ENCODE measurements at places on chromosomes 5 and 9.

DNA sequence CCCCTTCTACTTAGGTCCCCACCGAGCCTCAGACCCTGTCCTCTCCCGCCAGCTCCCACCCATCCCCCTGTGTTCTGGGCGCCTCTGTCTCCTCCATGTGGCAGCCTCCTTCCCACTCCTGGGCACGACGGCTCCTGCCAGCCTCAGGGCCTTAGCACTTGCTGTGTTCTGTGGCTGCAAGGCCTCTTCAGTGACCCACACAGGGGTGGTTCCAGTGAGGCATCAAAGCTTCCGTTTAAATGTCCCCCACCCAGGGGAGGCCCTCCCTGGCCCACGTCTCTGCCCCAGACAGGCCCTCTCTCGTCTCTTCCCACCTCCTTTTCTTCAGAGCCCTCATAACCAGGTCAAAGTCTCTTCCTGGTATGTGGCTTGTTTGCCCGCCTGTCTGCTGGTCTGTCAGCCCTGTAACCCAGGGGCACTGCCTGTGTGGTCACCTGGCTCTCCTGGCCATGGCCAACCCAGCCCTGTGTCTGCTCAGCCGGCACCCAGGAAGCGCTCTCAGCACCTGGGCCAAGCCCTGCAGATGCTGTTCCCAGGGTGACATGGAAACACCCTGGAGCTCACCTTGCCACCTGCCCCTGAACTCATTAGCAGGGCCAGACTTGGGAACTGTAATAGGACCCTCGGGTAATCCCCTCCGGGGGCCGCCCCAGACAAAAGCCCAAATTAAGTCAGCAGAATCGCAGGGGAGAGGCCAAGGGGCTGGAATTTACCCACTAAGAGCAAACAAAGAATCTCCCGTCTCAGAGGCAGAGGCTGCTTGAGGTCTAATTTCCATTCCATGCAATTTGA lies 33.7 kb downstream of the LHX3 start:
- no peak for DNase-seq

GRCh38 chr9:95937131-95937530 lies 61.6 kb downstream of the ERCC6L2 start:
- no peak for DNase-seq

DNA sequence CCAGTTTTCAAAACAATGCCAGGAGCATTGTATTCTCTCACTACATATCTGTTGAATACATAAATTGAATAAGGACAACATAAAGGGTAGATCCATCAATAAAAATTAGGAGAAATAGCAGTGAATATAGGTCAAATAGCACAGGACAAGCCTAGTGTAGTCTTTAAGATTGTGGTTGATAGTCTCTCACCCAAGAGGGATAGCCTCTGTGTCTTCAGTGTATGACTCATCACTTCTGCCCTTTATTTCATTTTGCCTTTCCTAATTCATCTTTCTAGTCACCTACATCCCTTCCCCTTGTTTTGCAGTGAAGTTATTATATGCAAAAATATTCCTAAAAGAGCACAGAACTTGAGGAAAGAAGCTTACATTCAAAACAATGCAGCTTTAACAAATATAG lies 335.0 kb upstream of the TUSC1 start:
- peak; percentile 6 for DNase-seq

GRCh38 chr9:110330484-110331105 lies 7.1 kb downstream of the TXNDC8 start:
- peak; percentile 85 for DNase-seq

DNA sequence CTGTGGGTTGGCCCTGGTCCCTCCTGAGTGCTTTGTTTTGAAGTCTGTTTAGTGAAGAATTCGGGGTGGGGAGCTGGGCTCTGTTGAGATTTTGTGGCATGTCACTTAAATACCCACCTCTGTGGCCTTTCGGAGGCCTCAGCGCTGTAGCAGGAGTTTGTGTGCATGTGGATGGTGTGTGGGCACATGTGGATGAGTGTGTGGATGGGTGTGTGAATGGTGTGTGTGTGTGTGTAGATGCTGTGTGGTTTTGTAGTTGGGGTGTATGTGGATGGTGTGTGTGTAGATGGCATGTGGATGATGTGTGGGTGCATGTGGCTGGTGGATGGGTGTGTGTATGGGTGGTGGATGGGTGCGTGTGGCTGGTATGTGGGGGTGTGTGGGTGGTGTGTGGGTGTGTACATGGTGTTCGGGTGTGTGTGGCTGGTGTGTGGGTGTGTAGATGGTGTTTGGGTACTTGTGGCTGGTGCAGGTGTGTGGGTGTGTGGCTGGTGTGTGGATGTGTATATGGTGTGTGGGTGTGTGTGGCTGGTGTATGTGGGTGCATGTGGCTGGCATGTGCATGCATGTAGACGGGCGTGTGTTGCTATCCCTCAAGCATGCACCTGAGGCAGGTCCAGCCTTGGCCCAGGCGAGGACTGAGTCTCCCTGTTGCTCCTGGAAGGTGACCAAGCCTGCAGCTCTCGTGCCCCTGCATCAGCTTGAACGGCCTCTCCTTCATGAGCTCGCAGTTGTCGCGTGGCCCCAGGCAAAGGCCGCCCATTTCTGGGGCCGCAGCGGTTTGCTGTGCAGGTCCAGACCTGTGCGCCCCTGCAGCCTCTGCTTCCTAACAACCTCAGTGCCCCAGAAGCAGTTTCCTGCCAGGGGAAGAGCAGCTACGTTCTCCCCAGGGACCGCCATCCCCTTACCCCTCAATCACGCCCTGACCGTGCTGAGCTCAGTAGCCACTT lies 54.0 kb upstream of the FCN2 start:
- DNase-seq: no peak

GRCh38 chr5:179316111-179316551 lies 29.1 kb downstream of the ADAMTS2 start:
- no peak for DNase-seq

GRCh38 chr5:72013766-72014624 lies 93.3 kb upstream of the MAP1B start:
- peak; percentile 57 for DNase-seq

- no peak for DNase-seq
Measured at GRCh38 chr5:79653843-79654242, 35.8 kb upstream of the CMYA5 start.

DNA sequence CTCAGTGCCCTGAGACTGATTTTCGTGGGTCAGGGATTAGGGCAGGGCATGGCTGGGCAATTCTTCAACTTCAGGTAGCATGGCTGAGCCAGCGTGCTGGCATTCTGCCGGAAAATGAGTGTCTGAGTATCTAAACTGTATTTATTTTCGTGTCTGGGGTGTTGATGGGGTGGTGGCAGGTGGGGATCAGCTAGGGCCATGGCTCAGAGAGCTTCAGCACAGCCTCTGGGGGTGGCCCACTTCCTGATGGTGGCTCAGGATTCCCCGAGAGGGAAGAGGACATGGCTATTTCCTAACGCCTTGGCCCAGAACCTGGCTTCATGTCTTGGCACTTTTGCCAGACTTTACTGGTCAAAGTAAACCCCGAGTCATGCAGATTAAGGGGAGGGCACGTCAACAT lies 260.5 kb downstream of the GADD45G start:
- no peak for DNase-seq

DNA sequence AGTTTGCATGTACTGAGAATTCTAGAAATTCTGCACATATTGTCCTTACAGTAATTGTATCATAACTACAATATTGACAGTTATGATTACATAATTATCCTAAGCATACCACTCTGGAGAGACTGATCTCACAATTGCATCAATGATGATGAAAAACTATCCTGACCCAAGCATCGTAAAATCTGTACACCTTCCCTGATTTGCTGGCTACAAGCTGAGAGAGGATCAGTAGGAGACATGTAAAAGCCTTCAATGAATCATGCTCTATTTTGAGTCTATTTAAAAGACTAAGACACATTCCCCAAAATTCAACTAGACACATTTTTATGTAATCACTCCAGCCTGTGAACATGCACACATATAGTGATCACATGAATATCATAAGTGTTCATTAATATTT lies 1833.8 kb downstream of the EFNA5 start:
- no peak for DNase-seq

DNA sequence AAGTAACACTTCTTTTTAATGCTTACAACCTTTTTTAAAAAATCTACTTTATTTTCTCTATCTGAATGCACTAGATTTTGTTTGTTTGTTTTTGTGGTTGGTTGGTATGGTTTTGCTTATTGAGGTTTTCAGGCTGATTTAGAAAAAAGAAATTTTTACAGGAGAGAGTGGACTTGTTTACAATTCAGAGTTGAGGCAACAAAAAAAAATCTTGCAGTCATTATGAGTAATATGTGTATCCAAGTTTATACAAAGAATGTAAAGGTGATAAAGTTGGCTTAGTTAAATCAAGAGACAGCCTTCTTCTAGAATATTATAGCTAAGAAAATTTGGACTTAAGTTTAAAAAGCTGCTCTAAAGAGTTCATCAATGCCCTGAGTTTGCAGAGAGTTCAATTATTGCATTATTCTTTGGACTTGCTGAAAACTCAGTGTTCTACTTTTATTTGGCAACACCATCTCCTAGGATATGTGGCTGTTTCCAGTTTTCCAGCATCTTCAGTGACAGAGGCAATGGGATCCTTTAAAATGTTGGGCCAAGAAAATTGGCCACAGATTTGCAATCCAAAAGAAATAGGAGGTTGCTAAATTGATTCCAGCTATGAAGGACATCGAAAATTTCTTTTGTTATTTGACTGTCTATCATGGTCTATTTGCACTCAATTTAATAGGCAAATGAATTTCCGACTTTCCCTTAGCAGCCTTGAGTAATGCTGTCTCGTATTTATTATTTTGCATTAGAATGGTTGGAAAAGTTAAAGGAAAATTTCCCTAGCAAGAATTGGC lies 10.7 kb downstream of the STK32A start:
- DNase-seq: no peak

- no peak for DNase-seq
Measured at GRCh38 chr5:66519626-66520025, 76.6 kb upstream of the MAST4 start.

GRCh38 chr5:102794047-102794446 lies 38.9 kb downstream of the PAM start:
- DNase-seq: no peak

DNA sequence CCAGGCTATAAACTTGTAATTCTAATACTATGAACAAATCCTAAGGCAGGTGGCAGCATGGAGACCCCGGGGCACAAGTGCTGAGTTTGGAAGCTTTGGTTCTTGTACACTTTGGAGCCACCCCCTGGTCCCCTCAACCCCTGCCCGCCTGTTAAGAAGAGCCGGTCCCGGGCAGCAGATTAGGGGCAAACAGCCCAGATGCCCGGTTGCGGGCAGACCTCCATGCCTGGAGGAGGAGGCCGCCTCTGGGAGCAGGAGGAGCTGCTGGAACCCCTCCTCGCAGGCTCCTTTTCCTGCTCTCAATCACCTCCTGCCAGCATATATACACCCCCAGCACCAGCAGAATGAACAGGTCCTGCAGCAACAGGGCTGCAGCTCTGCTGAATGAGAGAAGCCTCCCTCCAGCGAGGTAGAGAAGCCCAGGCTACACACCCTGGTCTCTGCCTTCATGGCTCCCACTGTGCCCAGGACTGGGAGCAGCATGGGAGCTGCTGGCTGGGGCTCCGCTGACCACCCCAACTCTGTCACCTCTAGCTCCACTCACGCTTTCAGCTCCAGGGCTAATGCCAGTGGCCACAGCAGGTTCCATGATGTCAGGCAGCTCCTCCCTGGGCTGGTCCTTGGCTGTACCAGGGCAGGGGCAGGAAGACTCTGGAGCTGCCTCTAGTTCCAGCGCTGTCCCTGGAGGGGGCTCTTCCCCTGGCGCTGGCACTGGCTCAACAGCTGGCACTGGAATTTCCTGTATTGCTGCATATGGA lies 1713.5 kb upstream of the ACO1 start:
- no peak for DNase-seq

- no peak for DNase-seq
Measured at GRCh38 chr9:36803961-36804360, 230.1 kb downstream of the PAX5 start.

- peak; percentile 53 for DNase-seq
Measured at GRCh38 chr5:7856855-7857254, 5.9 kb upstream of the CFAP90 start.

DNA sequence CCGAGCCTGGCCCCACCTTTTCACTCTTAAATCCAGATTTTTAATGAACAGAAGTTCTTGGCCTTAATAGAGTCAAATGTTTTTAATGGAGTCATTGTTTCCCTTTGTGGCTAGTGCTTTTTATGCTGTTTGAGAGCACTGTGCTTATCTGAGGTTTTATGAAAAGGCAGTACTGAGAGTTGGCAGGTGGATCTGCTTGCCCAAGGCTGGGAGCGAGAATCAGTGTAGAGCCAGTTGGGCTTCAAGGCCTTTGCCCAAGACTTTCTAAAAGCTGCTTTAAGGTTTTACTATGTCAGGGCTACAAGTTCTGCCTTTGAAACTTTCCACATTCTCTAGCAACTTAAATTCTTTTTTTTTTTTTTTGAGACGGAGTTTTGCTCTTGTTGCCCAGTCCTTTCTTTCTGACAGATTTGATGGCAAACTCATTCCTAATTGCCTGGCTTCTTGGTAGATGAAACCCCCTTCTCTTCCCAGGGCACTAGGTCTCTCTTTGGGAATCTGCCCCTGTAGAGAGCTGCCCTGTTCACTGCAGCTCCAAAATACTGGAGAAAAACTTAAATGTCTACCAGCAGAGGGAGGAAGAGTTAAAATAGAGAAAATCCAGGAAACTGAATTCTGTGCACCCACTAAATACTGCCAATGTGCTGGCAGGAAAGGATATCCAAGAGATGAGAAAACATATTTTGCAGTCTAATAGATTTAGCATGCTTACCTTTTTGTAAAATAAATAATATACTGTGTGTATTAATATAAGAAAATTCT lies 36.9 kb upstream of the CDK20 start:
- peak; percentile 20 for DNase-seq

- no peak for DNase-seq
Measured at GRCh38 chr9:124334568-124335319, 77.0 kb downstream of the NEK6 start.

DNA sequence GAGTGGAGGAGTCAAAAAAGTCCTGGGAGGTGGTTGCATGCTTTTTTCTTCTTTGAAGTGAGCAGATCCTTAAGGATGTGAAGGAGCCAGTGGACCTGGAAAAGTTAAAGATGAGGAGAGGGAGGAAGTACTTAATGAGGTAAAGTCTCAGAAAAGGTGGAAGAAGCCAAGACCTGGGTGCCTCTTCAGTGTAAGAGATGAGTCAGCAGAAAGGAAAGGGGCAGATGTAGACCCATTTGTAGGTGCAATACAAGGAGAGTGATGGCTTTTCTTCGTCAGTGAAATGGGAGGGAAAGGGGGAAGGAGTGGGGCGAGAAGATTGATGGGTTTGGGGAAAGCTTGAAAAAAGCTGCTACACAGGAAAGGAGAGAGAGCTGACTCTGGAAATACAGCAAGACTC lies 82.9 kb downstream of the ANGPTL2 start:
- DNase-seq: no peak

- no peak for DNase-seq
Measured at GRCh38 chr9:83219924-83220438, 157.0 kb upstream of the RASEF start.

GRCh38 chr9:100879884-100880283 lies 148.6 kb upstream of the PLPPR1 start:
- no peak for DNase-seq

GRCh38 chr5:136526791-136527190 lies 161.4 kb upstream of the TRPC7 start:
- DNase-seq: no peak

DNA sequence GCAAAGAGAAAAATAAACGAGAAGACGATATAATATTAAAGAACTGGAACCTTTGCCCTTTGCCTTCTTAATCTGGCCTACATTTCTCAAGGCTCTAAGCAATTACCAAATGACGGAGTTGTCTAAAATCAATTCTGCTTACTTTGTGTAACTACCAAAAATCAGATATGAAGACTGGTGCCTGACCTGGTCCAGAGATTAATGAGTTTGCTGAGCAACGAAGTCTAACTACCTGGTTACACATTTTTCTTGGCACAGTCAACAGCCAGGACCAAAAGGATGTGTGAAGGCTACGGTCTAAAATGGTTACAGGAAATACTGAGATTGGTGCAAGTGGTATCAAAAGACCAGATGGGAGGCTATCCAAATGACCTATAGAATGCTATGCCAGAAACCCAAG lies 17.8 kb upstream of the IFNE start:
- no peak for DNase-seq

Data from amniotic epithelial cell (primary cell).